Activated CD4-positive, CD25-positive, alpha-beta regulatory T cell treated with anti-CD3 and anti-CD28 coated beads, Interleukin-2, amount 50 U/mL, for 16 hours (primary cell): ENCODE measurements at places on chromosomes 7 and 10.

DNA sequence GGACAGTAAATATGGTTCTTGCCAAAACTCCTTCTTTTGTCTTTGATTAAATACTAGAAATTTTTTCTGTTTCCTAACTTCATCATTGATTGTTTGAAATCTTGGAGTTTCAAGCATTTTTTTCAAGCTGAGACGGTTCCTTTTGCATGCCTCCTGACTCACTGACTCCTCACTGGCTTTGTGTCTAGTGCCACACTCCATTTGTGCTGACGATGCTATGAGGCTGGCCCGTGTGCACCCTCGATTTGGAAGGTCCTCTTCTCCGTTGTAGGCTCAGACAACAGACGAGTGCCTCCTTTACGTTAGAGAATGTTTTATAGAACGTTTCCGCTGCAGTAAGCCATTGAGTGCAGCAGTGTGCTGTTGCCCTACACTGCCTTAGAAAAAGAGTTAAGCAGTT, 10.8 kb upstream of the CSGALNACT2 start:
- no peak for DNase-seq

DNA sequence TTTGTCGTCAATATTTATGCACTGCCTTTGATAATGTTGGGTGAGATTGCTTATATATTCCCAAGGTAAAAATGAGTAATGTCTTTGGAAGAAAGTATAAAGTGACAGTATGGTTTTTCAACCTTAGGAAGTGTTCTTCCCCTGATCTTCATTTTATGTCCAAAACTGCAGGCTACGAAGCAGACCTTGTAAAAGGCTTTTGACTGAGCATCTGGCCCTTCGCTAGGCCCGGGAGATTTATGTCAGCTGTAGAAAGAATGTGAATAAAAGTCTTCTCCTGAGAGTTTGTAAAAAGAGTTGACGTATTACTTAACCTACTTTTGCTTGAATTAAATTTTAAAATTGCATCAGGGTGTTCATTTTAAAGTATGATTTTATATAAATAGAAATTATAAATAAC, 116.8 kb downstream of the CPED1 start:
- DNase-seq: no peak

DNA sequence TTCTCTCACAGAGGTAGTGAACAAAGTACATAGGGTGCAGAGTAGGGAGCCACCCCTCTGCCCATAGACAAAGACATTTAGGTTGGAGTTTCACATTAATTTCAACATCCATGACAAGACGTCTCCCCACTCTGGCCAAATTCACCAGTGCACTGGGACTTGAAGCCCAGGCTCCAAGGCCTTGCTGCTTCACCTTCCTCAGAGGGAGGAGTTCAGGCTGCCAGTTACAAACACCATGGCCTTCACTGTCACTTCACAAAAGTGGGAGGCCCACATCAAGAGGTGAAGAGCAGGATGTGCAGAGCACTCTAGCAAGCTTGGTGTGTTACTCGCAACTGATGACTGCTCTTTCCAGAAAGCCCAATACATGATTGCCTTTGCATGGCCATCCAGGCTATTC, 15.8 kb upstream of the ARHGAP22 start:
- DNase-seq: no peak

- no peak for DNase-seq
Observed at GRCh38 chr7:26166684-26167266, 14.8 kb downstream of the NFE2L3 start.

- DNase-seq: no peak
Observed at GRCh38 chr10:28130267-28130666, 131.4 kb upstream of the ODAD2 start.

DNA sequence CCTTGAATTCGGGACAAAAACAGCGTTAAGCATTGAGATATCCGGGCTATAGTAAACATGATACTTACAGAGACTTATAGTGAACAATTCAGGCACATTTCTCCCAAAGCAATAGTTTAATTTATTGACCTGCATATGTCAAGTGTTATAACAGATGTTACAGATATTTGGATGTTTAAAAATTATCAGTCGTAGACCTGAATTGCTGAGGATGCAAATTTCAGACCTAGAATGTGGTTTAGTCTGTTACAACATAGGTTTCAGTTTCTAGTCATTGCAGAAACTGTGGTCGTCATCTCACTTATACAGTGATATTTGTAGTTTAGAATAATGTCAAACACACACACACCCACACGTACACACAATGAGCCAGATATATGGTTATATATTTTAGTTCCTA, 85.2 kb downstream of the VTI1A start:
- DNase-seq: no peak

GRCh38 chr10:73644767-73645166, 3.5 kb upstream of the MYOZ1 start:
- no peak for DNase-seq

GRCh38 chr10:68796605-68797004, 30.7 kb upstream of the STOX1 start:
- DNase-seq: no peak

GRCh38 chr7:127346575-127347256, 45.8 kb downstream of the ZNF800 start:
- DNase-seq: no peak

DNA sequence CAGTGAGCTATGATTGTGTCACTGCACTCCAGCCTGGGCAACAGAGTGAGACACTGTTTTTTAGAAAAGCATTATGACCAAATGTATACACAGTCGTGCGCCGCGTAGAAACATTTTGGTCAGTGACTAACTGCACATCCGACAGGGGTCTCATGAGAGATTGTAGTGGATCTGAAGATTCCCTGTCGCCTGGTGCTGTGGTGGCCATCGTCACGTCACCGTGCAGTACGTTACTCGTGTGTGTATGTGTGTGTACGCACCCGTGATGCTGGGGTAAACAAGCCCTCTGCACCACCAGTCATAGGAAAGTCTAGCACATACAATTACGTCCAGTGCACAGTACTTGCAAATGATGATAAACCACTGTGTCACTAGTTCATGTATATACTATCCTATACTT, 109.4 kb downstream of the ELFN1 start:
- DNase-seq: no peak

DNA sequence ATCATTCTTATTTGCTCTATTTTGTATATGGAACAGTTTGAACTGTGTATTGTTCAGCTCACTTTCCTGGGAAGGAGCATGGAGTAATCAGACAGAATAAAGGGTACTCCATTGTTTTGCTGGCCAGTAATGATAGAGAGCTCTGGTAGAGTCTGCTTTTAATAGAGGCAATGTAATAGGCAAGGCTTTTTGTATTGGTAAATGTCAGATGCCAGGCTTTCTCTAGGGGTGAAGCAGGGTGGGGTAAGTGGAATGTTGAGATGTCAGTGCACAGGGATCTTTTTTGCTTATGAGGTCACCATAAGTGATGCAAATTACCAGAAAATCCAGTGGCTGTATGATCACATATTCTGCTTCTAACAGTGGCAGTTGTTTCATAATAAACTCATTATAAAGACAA, 1088.3 kb upstream of the SORCS1 start:
- DNase-seq: no peak

- DNase-seq: no peak
Observed at GRCh38 chr10:16943295-16944285, 126.4 kb upstream of the RSU1 start.

DNA sequence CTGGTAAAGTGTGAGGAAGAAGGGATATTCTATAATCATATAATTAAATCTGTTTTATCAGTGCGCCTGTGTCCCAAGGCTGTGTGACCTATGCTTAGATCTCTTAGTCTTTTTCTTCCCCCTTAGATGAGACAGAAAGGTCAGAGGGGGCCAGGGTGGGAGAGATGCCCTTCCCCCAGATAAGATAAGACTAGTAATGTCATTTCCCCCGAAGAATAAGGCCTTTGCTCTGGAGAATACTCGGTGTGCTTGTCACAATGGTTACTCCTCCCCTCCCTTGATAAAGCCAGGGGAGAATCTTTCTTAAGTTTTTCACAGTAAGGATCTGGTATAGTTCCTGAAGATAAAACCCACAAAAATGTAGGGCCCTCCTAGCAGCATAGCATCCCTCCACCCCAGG, 1041.8 kb downstream of the SORCS3 start:
- no peak for DNase-seq

GRCh38 chr7:128841921-128842673, 11.9 kb downstream of the FLNC start:
- no peak for DNase-seq

GRCh38 chr10:100153239-100153825, 32.5 kb downstream of the ERLIN1 start:
- DNase-seq: no peak

DNA sequence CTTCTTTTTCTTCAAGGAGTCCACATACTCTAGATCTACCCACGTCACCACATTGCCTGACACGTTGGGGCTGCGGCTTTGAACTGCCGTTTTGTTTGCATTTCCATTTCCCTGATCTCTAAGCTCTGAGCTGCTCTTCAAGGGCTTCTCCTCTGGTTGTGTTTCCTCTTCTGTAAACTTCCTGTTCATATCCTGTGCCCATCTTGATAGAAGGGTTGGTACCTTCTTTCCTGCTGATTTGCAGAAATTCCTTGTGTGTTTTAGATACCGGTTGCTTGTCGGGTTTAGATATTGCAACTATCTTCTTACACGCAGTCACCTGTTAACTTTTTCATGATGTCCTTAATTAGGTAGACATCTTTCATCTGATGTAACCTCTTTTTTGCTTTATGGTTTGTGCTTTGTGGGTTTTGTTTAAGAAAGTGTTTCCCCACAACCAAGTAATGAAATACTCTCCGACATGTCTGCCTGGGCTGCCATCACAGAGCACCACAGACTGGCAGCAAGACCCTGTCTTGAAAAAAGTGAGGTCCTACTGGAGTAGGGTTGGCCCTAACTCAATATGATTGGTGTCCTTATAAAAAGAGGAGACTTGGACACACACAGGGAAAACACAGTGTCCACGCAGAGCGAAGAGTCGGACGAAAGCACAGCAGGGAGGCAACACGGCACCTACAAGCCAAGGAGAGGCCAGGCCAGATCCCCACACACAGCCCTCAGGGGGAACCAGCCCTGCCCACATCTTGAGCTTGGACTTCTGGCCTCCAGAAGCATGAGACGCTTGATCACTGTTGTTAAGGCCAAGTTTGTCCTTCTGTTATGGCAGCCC, 99.1 kb upstream of the PDGFA start:
- DNase-seq: peak; percentile 46

DNA sequence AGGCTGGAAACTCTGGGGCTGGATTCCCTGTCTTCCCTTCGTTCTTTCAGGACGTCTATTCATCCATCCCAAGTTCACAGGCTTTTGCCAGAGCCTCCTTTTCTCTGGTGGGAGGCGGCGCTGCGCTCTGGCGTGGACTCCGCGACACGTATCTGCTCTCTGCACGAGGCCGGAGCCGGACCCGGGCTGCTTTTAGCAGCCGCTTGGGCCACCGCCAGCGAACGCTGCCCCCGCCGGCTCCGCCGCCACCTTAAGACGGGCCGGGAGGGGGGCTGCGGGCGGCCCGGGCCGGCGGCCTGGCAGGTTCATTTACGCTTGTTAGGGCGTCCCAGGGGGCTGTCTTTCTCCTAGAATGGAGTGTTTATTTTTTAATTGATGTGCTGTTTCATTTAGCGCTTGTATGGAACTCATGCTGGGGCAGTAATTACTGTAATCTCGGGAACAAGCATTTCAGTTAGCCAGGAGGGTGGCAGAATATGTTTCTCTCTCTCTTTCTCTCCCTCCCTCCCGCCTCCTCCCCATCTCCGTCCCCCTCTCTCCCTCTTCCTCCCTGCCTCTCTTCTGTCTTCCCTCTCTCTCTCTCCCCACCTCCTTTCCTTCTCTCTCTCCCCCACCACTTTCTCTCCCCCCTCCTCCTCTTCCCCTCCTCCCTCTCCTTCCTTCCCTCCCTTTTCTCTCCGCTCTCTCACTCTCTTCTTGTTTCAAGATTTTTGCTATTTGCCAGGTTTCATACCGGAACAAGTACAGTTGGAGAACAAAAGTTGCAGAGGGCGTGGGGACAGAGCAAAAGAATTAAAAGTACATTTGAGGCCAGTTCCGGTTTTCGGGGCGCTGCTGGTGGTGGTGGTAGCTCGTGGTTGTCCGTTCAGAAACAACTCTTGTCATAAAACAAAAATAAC, 1.3 kb upstream of the FZD8 start:
- DNase-seq: no peak

DNA sequence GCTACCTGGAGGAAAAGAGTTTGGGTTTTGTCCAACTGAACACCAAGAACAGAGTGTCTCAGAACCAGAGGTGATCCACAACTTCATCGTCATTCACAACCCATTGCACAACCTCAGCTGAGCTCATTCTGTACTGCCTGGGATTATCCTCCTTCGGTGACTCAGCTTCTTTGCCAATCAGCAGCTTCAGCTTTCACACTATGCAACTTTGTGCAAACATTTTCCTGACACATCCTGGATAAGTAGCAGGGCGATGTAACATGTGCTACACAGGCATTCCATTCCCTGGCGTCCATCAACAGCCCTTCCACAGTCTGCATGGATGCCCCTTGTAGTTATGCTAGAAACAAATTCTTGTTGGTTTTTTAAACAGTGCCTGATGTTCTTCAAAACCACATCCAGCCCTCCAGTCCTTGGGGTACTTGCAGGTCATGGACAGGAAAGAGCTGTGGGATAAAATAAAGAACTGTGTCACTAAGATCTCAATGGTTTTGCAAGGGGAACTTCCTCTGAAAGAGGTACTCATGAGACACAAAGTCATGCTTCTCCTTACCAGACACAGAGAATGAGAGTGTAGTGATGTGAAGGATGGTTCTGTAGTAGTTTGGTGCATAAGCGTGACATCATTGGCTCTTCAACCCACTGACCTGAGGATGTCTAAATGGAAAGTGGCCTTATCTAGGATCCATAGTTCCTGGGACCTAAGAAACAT, 478.5 kb downstream of the KIF20B start:
- no peak for DNase-seq

DNA sequence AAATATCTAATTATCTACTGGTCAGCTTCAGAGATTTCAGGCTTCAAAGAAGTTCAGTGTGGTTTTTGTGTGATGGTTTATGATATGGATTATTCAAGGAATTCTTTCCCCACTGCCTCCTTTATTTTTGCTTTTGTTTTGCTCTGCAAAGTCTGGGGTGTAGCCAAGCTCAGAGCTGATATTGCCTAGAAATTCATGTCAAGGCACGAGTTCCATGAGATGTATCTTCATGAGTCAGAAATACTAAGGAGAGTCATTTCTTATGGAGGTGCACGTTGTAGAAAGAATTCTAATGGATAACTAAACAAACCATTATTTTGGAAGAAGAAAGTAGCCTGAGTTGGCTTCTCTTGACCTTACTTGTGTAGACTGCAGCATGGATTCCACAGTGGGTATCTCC, 37.4 kb downstream of the VIM start:
- no peak for DNase-seq

DNA sequence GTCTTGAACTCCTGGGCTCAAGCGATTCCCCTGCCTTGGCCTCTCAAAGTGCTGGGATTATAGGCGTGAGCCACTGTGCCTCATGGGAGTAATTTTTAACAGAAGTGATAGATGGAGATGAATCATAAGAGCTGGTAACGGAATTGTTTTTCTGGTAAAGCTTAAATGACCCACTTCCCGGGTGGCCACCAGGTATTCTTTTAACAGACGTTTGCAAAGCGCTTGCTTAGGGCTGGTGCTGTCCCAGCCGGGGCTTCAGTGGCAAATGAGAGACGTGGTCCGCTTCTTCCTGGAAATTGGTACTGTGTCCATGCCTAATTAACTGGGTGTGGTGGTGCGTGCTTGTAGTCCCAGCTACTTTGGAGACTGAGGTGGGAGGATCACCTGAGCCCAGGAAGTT, 23.5 kb downstream of the CAMK1D start:
- no peak for DNase-seq
